ENCODE measurements at places on chromosomes 12 and 14. TPM values are rescaled to one million over a fixed set of nuclear protein-coding genes. Genes with fewer than 3 reads are reported as not detected.
A peak's percentile ranks its signal among the peaks of the same experiment; 100 is the strongest.

GRCh38 chr14:64298773-64299172, 4.6 kb upstream of the ESR2 start:
- no peak for DNase-seq

- peak; percentile 7 for DNase-seq
These were observed 2.7 kb upstream of the TC2N start for GRCh38 chr14:91870001-91870400.

- DNase-seq, result no peak
These were observed 266.9 kb downstream of the CCDC91 start for GRCh38 chr12:28456934-28457710.

DNA sequence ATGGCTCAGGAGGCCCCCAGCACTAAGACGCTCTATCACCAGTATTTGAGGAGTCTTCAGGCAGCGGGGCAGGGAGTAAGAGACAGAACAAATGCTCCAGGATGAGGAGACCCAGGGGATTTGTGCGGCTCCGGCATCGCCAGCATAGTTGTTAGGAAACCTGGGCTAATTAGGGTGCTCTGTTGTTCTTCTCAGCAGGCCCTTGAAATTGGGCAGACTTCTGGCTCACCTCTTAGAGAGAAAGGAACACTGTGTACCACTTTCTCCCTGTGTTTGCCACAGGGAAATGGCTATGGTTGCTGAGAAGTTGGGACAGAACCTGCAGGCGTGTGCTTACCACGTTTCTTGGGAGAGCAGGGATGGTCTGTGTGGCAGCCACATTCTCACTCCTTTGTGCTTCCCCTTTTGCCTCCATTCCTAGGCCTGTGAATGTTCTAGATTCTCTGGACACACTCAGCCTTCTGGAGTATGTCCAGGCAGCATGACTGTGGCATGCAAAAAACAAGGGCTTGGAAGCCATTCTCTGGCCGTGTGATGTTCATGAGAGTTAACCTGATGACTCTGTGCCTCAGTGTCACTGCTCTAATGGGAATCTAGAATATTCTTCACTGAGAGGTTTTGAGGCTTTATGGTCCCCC, 109.0 kb downstream of the CHST11 start:
- no peak for DNase-seq

- DNase-seq, result no peak
These were observed 28.8 kb downstream of the DMAC2L start for GRCh38 chr14:50340963-50341362.

TESPA1 gene
- total RNA-seq, result 1.5 TPM

ADCK1 gene
- total RNA-seq, result 4.9 TPM

GLI1 gene
- not detected for total RNA-seq

CACNB3 gene
- 7.6 TPM for total RNA-seq

EGLN3 gene
- total RNA-seq, result 30.1 TPM
